ENCODE measurements at places on chromosomes 6 and 20.

GRCh38 chr20:49356676-49357075 lies 78.8 kb upstream of the ZNFX1 start:
- DNase-seq: no peak

DNA sequence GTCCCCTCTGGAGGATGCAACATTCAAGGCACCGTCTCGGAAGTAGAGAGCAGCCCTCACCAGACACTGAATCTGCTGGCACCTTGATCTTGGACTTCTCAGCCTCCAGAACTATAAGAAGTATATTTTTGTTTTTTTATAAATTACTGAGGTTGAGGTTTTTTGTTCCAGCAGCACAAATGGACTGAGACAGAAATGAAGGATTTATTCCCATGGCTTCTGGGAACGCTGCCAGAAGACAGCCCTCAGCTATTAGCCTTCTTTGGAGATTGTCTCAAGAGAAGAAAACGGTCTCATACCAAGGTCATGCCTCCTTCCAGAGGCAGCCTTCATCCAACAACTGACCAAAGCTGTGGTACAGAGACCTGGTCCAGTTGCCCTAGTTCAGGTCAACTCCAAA lies 85.4 kb downstream of the CHMP4B start:
- DNase-seq: no peak

DNA sequence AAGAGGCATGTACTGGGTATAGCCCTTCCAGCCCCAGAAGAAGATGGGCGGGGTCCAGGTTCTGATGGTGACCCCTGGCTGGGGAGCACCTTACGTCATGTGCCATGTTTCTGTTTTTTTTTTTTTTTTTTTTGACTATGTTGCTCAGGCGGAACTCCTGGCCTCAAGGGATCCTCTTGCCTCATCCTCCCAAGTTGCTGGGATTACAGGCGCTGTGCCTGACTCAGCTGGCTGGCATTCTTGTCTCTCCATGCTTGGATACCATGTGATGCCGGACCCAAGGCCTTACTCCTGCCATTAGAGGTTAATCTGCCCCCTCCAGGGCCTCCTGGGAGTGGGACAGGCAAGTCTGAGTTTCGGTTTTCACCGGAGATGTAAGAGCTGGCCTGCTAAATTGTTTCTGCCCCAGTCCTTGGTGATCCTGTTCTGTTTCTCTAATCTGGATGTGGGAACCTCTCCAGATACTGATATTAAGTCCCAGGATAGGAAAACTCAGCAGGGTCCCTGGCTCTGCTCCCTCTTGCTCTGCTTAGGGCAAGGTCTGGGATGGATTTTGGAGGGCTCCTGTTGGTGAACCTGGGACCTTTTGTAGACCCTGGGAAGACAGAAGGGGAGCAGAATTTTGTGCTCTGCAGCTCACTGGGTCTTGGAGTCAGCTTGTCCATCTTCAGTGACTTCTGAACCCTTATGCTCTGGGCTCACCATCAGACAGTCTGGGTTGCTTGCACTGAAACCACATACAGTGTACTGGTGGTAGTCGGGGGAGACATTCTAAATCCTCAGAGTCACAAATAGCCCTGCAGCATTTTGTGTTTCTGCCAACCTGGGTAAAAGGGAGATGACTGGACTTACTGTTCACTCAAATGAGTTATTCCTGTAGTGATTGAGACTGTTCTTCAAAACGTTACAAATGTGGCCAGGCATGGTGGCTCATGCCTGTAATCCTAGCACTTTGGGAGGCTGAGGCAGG lies 45.1 kb downstream of the PTK7 start:
- no peak for DNase-seq

DNA sequence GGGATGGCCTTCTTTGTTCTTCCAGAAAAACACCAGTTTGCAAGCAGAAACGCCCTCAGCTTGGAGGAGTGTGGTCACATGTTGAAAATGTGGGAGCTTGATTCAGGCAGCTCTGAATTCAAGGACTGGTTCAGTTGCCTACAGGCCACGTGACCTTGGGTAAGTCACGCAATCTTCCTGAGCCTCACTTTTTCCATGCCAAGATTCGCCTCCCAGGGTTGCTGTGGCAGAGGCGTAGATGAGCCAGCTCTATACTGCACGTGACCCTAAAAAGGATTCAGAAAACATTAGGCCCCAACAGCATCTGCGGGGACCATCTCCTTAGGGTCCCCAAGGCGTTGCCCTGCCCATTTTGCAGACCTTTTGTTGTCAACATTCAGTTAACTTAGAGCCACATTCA lies 112.0 kb upstream of the SNX9 start:
- no peak for DNase-seq

DNA sequence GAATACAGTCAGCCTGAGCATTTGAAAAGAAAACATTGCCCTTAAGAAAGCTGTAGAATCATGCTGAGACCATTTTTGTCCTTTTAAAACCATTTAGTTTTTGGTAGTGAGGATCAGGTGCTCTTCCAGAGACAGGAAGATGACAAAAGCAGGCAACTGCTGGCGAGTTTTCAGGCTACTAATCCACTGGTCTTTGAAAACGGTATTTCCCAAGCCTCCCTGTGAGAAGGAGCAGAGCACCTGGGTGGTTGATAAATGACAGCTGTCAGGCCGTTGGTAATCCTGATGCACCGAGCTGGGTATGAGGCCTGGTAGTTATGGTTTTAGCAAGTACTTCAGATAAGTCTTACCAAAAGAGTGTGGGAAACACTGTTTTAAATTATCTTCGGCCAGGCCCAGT lies 10.1 kb upstream of the SEC63 start:
- no peak for DNase-seq

All from activated effector memory CD4-positive, alpha-beta T cell treated with anti-CD3 and anti-CD28 coated beads, Interleukin-2, amount 50 U/mL, for 16 hours (primary cell).